GM23338 (cell line): ENCODE measurements at places on chromosomes 16 and 17.
A peak's percentile ranks its signal among the peaks of the same experiment; 100 is the strongest.

DNA sequence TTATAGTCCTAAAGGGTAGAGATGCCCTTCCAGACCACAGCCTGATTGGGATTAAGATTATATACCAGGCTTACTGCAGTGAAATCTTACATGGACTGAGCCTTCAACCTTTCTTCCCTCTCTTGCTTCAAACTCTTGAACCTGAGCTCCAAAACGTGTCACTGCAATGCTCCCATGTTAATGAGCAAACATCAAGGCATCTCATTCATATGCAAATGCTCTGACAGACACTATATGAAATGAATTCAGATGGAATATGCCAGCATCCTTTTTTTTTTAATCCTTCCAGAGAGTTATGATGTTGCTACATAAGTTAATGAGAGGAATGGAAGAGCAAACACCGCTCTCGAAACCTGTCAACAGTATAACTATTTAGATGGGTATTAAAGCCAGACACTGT, 611.9 kb upstream of the CDH11 start:
- DNase-seq: no peak

GRCh38 chr16:10224850-10225249, 42.6 kb upstream of the GRIN2A start:
- DNase-seq: no peak

- peak; percentile 94 for DNase-seq
Measured at GRCh38 chr17:7260651-7261378, 1.5 kb downstream of the CLDN7 start.

DNA sequence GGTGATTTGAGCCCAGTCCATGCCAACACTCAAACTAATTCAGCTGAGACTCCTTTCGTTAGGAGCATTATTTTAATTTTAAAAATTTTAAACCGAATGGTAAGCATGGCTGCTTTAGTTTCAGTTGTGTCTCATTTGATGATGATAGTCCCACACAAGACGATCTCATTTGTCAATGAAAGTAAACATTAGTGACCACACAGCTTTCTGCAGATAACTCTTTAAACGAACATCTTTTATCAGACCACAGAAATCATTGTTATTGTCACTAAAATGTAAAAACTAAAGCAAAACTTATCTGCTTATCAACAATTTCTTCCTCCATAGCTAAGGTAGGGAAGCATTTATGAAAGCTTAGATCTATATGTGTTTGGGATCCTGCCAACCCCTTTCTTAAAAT, 382.2 kb downstream of the ZFHX3 start:
- no peak for DNase-seq

- no peak for DNase-seq
Measured at GRCh38 chr16:51156807-51157200, 5.7 kb upstream of the SALL1 start.

GRCh38 chr17:34740565-34741520, 161.5 kb downstream of the TMEM132E start:
- DNase-seq: no peak

- DNase-seq: no peak
Measured at GRCh38 chr17:14092808-14093207, 23.5 kb downstream of the COX10 start.

DNA sequence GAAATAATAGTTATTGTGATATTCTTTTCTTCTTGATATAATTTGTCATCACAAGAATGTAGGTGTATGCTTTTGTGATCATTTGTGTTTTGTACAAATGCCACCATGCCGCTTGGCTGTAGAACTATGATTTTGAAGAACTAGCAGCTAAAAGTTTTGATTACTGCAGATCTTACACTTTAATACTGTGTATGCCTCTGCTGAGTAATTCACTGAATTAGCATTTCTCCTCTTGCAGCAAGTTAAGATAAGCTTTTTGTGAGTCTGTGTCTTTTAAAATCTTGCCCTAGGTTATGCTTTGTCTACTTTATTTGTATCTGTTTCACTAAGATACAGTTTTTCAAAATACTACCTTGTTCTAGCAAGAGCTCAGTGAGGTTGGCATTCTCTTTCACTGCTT, 326.5 kb upstream of the TBX2 start:
- DNase-seq: no peak

DNA sequence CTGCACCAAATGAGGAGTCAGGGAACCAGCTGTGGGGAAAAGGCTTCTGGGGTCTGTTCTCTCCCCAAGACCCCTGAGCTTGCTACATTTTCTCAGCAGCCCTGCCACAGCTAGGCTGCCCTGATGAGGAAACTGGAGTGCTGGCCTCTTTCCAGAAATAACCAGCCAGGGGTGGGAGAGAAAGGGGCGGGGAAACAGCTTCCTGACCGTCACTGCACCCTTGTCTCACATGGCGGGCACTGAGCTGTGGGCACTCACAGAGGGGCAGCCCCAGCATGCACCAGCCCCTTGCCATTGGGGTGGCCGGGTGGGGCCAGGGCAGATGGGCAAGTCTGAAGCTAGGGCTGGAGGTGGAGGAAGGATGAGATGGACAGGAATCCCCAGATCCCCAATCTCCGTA, 2.9 kb downstream of the SRL start:
- no peak for DNase-seq

- DNase-seq: peak; percentile 62
Measured at GRCh38 chr16:88917146-88917914, 50.9 kb upstream of the PABPN1L start.

GRCh38 chr17:40664582-40665333, at the start of gene KRT222:
KRT222 (minus strand) TSS chr17:40665177; CDS start chr17:40665099, 78 bp downstream.
- DNase-seq: peak; percentile 47

DNA sequence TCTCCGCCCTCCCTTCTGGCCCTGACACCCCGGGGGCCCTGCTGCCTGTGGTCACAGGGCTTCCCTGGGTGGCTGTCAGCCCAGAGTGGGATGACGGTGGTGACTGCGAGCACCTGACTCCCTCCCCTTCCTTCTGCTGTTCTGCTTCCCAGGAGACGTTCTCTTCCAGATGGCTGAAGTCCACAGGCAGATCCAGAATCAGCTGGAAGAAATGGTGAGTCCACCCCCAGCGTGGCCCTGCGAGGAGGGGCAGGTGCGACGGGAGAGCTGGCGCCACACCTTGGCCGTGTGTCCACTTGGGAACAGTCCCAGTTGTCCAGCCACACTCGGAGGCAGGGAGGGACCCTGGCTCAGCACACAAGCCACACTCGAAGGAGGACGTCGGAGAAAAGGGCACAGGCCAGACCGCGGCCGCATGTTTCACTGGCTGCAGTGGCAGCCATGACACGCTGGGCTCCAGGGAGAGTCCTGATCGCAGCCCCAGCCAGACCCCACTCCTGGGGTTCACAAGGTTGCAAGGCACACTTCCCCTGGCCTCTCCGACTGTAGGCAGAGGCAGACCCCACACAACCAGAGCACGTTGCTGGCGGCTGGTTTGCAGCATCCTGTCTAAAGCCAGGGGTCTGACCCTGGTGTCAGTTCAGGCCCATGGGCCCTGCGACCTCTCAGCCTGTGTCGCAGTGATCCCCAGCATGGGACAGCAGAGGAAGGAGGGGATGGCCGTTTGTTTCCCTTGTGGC, 49.9 kb downstream of the BAIAP2 start:
- DNase-seq: no peak

DNA sequence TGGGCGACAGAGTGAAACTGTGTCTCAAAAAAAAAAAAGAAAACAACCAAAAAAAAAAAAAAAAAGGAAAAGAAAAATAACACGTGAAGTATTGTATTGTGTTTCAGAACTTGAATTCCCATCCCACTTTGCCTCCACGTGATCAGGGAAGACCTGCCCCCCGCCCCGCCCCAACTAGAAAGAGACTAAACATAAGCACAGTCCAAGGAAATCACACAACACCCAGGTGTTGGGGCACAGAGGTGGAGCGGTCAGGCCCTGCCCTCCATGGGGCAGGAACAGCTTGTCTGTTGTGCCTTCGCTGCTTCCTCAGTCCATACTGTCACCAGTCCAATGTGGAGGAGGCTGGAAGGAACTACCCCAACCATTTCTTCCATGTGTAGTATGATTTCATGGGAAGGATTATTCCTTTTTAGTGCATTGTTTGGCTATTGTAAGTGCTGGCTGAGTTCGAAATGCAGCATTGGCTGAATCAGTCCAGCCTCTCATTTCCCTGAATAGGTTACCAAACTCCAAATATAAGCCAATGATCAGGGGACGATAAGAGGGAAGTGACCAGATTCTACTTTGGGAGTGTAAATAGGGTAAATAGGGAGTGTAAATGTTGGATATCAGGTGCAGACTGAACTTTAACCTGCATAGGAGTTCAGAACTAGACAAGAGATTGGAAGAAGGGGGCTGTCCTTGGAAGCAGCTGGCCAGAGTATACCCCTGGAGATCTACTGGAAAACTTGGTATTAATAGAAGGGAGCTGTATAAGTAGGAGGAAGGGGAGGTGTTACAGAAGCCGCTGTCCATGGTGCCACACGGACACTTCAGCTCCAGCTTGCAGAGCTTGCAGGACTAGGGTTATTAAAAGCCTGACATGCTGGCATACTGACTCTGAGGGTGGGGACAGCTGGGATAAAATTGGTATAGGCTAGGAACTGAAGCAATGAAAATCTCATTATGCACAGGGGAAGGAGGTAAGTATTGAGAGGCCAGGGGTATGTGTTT, 50.7 kb downstream of the TANGO6 start:
- DNase-seq: peak; percentile 56

DNA sequence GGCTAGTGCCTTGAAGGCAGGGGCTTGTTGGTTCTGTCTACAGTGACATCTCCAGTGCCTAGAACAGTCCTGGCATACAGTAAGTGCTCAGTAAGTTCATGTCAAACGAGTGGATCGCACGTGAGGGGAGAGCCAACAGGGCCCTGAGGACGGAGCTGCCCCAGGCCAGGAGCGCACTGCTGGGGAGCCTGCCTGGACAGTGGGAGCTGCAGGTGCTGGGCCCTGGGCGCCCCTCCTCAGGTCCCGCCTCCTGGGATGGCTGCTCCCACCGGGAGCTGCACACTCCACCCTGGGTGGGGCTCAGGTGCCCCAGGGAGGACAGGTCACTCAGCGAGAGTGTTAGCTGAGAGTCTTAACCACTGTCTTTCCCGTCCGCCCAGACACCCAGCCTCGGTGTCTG, 1.8 kb downstream of the EVPL start:
- no peak for DNase-seq

- no peak for DNase-seq
Measured at GRCh38 chr16:54459509-54460262, 173.1 kb upstream of the IRX3 start.

- DNase-seq: no peak
Measured at GRCh38 chr17:10170233-10170632, 28.2 kb downstream of the GAS7 start.

- DNase-seq: no peak
Measured at GRCh38 chr17:66843627-66844026, 8.7 kb downstream of the CACNG5 start.

DNA sequence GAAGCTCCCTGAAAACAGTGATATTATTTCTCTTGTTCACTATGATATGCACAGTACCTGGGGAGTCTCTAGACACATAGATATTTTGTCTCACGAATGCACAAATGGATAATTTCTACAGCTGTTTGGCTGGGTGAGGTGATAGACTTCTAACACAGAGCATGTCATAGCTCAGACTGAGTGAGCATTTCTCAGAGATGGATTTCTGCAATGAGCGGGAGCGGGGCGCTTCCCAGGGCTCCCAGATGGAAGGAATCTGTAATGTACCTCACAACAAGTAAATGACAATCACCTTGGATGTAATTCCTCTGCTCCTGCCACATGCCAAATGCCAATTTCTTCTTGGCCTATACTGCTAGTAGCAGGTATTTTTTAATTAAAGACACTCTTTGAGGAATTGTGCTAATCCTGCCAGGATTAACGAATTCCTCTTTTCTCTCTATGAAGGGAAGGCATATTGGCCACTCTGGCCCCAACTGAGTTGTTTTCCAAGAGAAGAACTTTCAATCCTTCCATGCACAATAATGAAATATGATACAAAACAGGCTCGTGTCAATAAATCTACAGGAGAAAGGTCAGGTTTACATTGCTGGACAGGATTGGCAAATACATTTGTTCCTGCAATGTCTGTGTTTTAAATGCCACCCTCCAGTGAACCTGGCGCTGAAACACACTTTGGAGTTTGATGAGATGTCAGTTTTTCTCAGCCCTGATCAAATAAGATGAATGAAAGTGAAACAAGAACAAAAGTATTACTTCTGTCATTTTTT, 185.3 kb downstream of the CBLN1 start:
- DNase-seq: no peak

DNA sequence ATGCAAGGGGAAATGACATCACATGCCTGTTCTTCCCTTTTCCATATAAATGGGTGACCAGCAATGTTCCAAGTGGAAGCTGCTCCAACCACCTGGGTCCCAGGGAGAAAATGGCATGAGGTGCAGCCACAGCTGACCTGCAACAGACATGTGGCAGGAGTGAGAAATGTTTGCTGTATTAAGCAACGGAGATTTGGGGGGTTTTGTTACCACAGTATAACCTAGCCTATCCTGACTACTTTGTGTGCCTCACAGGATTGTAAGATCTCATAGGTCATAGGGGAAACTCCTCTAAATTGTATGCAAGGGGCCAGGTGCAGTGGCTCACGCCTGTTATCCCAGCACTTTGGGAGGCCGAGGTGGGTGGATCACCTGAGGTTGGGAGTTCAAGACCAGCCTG, 12.0 kb downstream of the CDIPT start:
- DNase-seq: no peak

DNA sequence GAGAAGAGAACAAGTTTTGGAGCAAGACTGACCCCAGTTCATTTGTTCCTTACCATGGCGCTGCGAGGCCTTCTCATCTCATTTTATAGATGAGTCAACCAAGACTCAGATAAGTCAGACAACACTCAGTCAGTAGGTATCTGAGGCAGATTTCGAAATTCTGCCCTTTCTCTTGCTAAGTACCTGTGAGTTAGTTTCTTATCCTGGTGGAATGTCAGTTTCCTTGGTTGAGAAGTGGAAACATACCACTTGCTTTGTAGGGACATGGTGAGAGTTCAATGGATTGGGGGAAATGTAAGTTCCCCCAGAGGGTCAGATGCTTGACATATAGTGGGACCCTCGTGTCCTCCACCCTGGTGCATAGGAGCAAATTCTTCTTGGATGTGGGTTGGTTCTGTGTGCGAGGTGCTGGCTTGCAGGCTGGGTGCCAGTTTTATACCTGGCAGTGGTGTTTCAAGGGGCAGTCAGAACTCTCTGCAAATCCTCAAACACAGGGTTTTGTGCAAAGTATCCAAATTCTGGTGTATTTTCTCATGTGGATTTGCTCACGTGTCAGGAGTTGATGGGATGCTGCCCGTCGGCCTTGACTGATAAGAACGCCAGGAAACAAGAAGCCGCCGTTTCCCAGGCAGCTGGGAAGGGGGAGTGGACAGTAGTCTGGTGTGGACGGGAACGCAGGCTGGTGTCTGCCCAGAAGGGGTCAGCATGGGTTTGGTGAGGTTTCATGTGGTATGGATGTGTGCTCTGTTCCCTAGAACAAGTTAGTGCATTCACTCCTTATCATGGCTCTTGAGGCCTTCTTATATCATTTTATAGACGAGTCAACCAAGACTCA, 61.1 kb upstream of the CIBAR2 start:
- no peak for DNase-seq

GRCh38 chr16:2027024-2028010, 615 bp downstream of the NHERF2 start:
- no peak for DNase-seq

- DNase-seq: peak; percentile 79
Measured at GRCh38 chr16:12573730-12574383, 229.8 kb downstream of the CPPED1 start.
